ENCODE measurements at places on chromosomes 1 and 21.

DNA sequence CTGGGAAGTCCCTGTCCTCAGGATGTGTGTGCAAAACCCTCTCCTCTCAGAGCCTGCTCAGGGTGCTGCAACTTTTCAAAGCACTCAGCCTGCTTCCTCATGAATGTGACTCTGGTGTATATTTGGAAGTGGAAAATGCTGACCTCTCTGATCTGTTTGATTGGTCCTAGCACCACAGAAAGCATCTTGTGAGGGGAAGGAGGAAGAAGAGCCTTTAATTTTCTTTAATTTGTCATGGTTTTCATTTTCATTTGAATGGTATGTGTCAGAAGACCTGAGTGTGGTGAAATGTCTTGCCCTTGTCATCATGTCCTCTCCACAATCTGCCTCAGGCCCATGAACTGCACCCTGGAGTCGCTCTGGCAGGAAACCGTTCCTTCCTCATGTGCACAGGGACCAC is 383.5 kb downstream of the NTNG1 start:
- no peak for DNase-seq

DNA sequence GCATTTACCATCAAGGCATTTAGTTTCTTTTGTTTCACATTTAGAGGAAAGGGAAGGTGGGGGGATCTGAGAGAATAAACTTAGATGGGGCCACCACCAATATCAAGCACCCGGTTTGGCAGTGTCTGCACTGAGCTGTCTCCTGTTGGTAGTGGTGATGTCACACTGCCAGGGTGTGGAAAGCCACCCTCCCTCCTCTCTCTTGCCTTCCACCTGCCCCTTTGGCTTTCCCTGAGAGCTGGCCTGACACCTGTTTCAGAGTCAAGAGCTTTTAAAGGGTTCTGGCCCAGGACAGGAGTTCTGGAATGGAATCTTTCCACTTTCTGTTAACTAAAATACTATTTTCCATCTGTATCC is 13.4 kb downstream of the ATF3 start:
- DNase-seq, result no peak

DNA sequence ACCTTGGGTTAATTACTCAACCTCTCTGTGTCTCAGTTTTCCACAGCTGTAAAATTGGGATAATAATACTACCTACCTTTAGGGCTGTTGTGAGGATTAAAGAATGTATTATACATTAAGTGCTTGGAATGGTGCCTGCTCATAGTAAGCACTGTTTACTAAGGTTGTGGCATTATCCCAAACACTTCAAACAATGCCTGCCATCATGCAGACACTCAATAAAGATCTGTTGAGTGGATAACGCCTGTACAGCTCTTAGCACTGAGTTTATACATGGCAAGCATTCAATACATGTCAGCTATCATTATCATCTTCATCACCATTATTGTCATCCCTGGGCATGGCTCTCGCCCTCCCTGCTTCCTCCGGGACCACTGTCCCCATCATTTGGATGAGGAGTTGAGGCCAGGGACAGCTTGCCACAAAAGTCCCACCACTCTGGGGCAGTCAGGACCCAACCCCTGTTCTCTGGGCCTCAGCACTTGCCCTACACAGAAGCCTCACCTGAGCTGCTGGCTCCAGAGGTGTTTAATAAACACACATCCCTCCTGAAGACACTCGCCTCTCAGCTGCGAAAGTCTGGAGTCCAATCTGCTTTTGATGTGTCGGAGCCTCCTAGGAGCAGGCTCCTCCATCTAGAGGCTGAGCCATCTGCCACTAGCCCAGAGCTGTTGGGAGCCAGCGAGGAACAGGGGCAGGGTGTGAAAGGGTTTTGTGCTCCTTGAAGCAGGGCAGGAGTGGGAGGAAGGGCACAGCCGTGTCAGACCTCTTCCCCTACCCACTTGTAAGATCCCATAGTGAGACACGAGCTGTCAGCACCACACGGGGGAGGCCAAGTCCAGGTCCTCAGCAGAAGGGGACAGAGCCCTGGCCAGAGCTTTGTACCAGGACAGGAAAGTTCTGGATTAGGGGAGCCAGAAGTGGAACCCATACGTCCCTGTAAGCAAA is 80.9 kb upstream of the ZC3H12A start:
- no peak for DNase-seq

DNA sequence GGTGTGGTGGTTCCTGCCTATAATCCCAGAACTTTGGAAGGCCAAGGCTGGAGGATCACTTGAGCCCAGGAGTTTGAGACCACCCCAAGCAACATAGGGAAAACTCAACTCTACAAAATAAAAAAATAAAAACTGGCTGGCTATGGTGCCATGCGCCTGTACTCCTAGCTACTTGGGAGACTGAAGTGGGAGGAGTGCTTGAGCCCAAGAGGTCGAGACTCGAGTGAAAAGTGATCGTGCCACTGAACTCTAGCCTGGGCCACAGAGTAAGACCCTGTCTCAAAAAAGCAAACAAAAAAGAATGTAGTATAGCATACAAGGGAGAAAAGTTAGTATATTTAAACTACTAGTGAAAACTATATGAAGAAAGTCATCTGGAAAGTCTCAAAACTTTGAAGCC is 66.7 kb downstream of the ARID4B start:
- DNase-seq, result no peak

GRCh38 chr1:19130468-19130867 is 79.6 kb downstream of the UBR4 start:
- DNase-seq, result no peak

- peak; percentile 11 for DNase-seq
Observed at GRCh38 chr1:48203287-48203900, 19.1 kb upstream of the SLC5A9 start.

GRCh38 chr1:43666608-43667007 is 16.7 kb downstream of the KDM4A start:
- no peak for DNase-seq

GRCh38 chr21:42799516-42799915 is 79.8 kb downstream of the WDR4 start:
- DNase-seq, result no peak

DNA sequence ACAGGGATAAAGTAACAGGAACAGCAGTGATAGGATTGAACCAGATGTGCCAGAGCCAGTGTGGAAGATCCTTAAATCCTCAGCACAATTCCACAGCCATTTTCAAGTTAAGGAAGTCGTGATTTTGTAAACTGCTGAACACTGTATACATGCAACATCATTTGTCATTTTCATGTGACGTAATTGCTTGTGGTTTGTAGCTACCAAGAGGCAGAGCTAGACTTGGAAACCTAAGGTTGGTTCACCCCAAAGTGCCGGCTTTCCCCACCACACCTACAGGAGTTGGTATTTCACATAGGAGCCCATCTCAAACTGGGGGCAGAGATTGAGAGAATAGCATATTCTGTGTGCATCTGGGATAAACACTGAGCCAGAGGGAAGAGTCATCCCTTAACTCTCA is 113.9 kb downstream of the CAPN8 start:
- DNase-seq, result no peak

DNA sequence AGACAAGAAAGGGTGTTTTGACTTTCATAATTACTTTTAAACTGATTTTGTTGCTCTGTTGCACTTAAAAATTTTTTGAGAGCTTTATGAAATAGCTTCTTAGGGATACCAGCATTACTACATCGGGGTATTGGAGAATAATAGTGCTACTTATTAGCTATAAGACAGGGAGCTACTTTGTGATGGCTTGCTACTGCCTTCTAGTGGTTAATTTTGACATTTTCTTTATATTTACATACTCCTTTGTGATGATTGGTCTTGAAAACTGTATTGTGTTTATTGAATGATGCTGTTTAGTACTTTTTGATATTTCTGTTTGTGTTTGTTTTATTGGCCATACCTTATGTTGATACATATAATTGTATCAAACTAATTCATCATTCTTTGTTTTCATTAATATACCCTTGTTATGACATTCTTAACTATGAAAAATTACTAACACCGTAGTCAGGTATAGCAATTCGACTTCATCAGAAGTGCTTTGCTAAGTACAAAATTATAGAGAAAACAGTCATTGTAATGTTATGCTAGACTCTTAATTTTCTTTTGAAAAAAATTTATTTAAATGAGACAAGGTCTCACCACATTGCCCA is 85.5 kb downstream of the CLIC4 start:
- peak; percentile 66 for DNase-seq

DNA sequence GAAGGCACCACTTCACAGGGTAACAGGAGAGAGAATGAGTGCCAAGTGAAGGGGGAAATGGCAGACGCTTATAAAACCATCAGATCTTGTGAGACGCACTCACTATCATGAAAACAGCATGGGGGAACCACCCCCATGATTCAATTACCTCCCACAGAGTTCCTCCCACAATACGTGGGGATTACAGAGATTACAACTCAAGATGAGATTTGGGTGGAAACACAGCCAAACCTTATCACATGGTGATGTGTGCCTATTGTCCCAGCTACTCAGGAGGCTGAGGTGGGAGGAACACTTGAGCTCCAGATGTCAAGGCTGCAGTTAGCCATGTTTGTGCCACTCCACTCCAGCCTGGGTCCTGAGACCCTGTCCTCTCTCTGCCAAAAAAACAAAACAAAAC is 56.0 kb upstream of the DSCAM start:
- no peak for DNase-seq

DNA sequence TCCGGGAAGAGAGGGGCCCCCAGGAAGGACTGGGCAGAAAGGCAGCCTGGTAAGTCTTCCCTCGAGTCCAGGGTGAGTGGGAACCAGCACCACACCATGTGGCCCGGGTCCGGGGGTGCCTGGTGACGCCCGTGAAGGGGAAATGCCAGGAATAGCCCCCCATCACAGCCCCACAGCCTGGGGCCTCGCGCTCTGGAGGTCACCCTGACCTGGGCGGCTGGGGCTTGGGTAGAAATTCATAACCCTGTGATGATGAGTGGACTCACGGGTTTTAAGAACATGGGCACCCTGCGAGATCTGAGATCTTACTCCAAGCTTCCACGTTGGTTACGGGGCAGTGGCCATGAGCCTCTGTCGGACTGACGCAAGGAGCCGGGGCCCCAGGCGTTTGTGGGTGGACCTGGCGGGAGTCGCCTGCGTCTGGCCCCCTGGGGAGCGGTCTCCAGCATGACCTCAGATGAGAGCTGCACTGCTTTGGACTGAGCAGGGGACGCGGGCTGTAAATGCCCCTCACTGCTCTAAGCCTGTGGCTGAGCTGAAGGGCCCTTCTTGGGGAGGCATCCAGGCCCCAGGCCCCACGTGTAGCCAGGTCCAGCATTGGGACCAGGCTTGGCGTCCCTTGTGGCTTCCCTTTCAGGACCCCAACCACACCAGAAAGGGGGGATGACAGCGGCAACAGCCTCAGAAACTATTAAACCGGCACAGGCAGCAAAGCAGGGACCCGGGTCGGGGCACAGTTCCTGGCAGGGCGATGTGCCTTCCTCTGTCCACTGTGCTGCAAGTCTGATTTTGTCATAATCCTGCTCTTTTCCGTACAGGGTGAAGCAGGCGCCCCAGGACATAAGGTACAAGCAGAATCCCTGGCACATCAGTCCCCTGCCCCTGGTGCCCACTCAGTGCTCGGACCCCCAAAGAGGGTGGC is 60.0 kb downstream of the SLC19A1 start:
- DNase-seq, result no peak

DNA sequence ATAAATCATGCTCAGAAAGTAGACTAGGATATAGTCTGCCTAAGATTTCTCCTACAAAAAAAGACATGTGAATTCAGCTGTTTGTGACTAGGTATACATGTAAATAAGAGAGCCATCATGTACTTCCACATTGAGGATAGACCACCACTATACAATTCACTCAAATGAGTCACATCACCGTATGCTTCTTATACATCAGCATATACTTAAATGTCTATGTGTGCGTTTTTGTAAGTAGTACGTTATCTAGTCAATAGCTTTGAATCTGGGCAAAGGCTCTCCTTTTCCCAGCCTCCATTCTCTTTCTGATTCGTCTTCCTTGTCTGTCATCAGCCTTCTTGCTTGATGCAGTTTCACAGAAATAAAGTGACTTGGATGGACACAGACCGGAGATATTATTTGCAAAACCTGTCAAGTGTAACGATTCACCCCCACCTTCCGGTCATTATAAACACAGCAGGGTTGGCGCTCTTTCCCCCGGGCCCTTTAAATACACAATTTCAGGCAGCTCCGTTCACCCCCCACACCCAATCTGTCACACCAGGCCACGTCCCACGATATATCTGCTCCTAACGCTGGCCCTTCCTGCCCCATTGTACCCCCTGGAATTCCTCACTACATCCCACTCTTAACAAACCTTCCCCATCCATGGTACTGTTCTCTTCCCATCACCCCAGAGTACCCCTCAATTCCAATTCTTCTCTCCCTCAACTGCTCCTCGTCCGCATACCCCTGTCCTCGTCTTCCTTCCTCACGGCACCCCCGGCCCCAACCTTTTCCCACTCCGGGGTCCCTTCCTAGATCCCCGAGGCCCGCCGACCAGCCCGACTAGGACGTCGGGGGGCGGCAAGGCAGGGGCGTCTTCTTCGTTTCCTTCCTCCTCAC is 636 bp downstream of the VAMP4 start:
- peak; percentile 20 for DNase-seq

DNA sequence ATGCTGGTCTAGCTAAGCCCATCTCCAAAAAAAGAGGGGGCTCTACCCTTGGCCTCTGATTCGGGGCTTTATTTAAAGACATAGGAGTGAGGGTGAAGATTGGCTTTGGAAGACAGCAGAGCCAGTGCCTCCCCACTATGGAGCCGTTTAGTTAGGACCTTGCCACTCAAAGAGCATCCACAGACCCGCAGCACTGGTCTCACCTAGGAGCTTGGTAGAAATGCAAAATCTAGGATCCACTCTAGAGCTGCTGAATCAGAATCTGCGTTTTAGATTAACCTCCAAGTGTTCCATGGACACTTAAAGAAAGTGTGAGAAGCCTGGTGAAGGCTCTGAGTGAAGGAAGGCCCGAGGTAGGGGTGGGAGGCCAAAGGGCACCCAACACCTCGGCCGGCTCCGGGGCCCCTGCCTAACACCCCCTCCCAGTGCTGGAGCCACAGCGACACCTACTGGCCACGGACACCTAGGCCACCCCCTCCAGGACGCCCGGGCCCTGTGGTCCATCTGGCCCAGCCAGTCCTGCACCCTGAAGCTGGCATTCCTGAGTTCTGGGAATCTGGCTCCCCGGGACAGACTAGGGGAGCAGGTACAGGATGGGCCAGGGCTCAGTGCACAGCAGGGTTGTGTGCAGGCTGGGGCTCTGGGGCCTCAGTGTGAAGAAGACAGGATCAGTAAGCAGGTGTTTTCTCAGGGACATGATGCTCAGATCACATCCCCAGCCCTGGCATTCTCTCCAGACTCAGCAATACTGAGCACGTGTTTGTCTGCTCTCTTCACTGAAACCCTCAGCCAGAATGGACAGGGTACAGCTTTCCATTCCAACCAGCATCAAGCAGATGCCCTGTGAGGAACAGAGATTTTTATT is 79.2 kb downstream of the TMEM53 start:
- peak; percentile 38 for DNase-seq

GRCh38 chr21:14589855-14590563 is 43.9 kb upstream of the SAMSN1 start:
- DNase-seq, result no peak

- DNase-seq, result no peak
Observed at GRCh38 chr1:214146523-214146922, 134.4 kb upstream of the SMYD2 start.

- no peak for DNase-seq
Observed at GRCh38 chr1:209838537-209838936, 10.8 kb downstream of the UTP25 start.

- peak; percentile 99 for DNase-seq
Observed at GRCh38 chr21:29299916-29300806, 1.4 kb downstream of the BACH1 start.

- DNase-seq, result peak; percentile 27
Observed at GRCh38 chr1:154765970-154766369, 104.1 kb downstream of the KCNN3 start.

Data from fibroblast of skin of right quadriceps (primary cell).